HS-5 (cell line): ENCODE measurements at places on chromosomes 11 and 22.

- DNase-seq = no peak
Observed at GRCh38 chr11:89220684-89221339, 43.1 kb downstream of the TYR start.

GRCh38 chr11:1047595-1048156 is 11.2 kb upstream of the MUC6 start:
- DNase-seq = no peak

DNA sequence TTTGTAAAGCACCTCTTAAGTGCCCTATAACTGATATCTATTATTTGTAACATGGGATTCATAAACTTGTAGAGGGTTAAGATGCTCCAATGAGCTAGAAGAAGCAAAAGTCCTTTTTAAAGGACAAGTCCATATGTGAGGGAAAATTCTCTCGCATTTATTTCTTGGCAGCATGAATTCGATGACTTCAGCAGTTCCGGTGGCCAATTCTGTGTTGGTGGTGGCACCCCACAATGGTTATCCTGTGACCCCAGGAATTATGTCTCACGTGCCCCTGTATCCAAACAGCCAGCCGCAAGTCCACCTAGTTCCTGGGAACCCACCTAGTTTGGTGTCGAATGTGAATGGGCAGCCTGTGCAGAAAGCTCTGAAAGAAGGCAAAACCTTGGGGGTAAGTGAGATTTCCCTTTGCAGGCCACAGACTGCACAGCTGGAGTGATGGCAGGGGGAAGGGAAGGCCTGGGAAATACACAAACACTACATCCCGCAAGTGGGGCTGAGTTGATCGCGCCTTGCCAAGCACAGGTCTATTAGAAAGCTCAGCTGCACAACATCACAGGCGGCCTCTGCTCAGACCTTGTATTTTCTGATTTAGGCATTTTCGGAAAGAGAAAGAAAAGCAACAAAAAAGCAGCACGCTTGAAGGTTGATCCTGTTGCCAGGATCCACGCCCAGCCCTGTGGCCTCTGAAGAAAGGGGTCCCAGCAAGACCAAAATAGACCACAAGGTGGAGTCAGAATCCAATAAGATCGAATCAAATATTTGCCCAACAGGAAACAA is 1.5 kb downstream of the MS4A8 start:
- peak; percentile 4 for DNase-seq

DNA sequence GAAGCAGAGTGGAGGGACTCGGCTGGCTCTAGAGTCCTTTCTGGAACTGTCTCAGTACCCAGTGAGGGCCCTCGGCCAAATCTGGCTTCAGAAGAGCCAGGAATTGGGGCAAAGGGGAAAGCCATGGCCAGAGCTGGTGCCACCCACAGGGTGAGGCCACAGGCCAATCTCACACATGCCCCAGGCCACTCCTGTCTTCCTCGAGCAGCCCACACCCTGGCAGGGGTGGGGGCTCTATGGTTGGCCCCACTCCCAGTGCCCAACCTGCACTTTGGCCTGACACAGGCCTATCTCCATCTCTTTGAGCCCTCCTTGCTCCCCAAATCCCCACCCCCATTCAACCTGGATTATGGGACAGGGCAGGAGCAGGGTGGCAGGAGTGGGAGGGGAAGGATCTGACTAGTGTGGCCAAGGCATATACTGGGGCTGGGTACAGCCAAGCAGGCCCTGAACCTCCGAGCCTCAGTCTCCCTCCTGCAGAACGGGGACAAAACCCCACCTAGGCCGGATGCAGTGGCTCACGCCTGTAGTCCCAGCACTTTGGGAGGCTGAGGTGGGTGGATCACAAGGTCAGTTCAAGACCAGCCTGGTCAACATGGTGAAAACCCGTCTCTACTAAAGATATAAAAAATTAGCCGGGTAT is 6.9 kb downstream of the TST start:
- DNase-seq = no peak

DNA sequence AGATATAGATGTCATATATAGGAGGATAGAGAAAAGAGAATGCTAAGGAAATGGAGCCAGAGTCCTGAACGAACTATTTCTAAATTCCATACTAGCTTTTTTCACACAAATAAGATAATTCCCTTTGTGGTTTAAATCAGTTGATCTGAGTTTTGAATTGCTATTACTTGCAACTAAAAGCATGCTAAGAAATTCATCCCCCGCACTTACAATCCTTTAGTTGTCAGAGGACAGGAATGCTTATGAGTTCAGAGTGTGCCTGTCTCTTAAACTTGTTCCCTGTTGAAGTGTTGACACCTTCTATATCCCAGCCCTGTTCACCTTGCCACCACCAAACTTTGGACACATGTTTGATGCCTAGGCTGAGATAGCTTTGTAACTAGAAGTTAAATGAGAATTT is 406.2 kb downstream of the METTL15 start:
- no peak for DNase-seq

DNA sequence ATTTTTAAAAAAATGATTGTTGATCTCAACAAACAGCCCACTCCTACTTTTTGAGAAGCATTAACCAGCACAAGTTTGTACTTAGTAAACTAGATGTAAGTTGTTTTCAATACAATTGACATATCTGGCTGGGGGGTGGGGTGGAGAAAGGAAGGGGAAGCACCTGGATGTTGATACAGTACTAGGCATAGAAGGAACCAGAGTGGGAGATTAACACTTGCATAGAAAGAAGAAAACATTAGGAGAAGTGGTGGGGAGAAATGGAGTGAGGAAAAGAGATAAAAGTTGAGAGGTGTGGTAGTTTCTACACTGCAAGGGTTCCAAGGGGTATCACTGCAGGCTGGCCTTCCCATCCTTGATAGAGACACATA is 10.6 kb upstream of the GAB2 start:
- DNase-seq = no peak

DNA sequence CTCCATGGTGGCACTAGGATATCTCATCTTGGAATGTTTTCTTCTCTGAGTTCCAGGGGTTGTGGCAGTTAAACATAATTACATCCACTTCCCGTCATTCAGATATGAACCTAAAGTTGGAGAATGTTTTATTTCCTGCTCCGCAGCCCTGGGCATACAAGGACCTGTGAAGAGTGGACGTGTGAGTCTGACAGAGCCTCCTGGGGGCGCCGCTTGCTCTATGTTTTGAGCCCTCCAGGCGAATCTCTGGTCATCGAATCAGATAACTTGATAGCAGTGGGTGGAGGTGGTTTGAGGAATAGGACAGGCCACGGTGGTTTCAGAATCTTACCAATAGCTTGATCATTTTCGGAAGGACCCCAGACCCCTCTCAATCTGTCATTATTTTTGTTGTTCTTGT is 174.2 kb downstream of the NTM start:
- no peak for DNase-seq

GRCh38 chr11:46361283-46362155 is 14.3 kb downstream of the DGKZ start:
- DNase-seq = no peak

- no peak for DNase-seq
Observed at GRCh38 chr22:43346521-43346929, 3.4 kb upstream of the SCUBE1 start.

DNA sequence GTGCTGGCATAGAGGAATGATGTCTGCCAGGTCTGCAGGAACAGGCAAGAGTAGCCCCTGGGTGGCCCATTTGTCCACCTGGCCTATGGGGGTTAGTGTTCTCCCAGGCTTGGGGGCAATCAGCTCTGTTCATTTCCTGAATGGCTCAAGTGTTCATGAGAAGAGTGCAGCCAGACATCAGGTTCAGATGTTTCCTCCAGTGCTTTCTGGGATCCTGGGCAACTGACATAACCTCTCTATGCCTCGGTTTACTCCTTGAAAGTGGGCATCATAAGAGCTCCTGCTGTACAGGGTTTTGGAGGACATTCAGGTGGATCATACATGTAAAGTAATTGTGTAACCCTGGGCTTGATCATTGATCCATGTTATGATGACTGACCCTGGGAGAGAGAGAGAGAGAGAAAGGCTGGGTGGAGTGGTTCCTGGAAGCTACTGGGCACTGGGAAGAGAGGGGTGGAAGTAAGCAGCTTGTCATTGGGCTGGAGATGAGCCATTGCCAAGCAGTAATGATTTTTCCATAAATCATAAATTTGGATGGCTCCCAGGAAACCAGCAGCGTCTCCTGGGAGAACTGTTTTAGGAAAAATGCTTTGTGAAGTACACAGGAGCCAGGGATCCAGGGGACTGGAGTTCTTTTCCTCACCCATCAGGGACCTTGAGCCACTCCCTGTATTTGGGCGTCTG is 30.2 kb upstream of the ACCSL start:
- DNase-seq = no peak

- peak; percentile 34 for DNase-seq
Observed at GRCh38 chr11:46846510-46846830, 390 bp upstream of the CKAP5 start.

DNA sequence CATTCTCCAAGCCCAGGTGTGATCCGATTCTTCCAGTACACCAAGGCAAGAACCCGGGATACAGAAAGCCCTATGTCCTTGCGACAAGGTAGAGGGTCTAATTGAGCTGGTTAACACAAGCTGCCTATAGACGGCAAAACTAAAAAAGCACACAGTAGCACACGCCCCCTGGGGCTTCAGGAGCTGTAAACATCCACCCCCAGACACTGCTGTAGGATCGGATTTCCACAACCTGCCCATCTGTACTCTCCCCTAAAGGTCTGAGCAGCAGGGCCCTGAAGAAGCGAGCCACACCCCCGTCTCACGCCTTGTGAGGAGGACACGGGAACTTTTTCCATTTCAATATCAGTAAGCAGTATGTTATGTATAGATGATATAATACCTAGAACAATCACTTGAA is 624.7 kb downstream of the BUD13 start:
- no peak for DNase-seq
